ENCODE measurements at places on chromosomes 4 and X. TPM values are rescaled to one million over a fixed set of nuclear protein-coding genes. Genes with fewer than 3 reads are reported as not detected.

DNA sequence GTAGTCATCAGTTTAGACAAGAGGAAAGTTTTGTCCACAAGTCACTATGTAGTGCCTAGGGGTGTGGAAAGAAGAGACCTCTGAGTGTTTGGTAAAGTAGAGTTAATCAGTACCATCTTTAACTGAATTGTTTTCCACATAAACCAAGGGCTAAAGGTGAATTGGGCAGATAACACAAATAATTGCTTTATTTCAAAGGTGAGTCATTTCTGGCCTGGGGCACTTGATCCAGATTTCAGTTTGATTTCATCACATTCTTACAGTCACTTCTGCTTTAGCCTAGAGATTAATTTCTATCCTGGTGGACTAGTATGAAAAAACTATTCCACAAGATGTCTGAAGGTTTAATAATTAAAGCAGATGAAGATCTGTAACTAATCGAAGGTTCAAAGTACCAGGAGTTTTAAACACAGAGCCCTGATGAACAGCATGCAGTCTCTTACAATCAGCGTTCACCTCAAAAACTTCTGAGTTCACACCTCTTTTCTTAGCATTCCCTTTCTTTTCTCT is 74.5 kb upstream of the BOD1L1 start:
- no peak for DNase-seq
- no peaks in the 10 kb centered on the region for H3K4me1 ChIP-seq
- H3K4me3 ChIP-seq = no peak overlapping the region
- H3K27ac ChIP-seq = no peak overlapping the region
- no peaks in the 10 kb centered on the region for H3K36me3 ChIP-seq

DNA sequence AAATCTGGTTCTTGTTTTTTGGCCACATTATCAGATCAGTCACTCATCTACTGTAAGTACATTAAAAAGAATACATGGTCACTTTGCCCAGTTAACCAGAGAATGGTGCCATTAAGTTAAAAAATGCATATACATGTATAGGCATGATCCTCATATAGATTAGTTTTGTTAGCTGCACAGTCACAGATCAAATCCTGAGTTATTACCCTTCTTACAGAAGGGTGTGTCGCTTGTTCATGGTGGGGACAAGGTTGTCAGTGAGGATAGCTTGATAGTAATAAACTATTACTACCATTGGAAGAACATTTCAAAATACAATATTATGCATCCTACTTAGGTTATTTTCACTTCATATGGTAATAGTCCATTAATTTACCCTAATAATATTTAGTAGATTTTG is 48.5 kb downstream of the GALNT7 start:
- H3K4me3 ChIP-seq = no peak overlapping the region
- no peaks in the 10 kb centered on the region for H3K27me3 ChIP-seq
- H3K4me1 ChIP-seq = peaks cover 1% of the 10 kb centered on the region
- DNase-seq = no peak
- no peaks in the 10 kb centered on the region for H3K36me3 ChIP-seq
- H3K27ac ChIP-seq = no peak overlapping the region

DNA sequence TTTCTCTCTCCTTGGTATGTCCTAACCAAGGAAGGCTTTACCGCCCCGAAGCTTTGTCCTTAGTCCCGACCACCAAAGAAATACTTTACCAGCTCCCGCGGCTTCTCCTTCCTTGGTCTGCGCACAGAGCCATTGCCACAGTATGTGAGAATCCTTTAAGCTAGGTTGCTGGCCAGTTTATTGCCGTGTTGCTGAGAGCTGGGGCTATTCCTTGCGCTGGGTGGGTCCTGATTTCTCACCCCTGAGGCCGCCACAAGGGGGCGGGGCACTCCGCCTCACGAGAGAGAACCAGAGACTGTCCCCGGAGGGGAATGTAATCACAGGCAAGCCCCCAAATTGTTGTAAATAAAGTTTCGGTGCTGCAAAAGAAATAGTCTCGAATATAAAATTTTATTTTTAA is 331.0 kb upstream of the PCDH10 start:
- no peak overlapping the region for H3K27ac ChIP-seq
- H3K4me1 ChIP-seq = no peaks in the 10 kb centered on the region
- no peak overlapping the region for H3K4me3 ChIP-seq
- H3K36me3 ChIP-seq = no peaks in the 10 kb centered on the region
- no peaks in the 10 kb centered on the region for H3K27me3 ChIP-seq

DNA sequence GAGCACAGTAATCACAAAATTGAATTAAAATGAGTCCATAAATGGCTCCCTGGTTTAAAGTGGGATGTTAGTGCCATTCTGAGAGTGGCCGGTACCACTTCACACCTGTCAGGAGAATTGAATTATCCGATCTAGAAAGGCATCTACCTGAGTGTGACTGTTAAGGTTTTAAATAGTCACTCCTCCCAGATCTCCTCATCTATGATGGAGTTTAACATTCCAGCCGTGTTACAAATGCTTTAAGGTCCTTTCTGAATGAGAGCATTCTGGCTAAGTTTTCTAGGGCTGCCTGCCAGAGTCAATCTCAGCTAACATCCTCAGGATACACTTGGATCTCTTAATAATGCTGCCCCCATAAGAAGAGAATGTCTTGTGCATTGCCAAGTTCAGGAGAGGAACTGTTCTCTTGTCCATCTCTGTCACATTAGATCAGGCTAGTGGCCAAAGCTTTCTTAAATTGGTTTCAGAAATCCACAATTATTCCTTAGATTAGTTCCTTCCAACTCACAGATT is 231.1 kb downstream of the SLC39A8 start:
- no peaks in the 10 kb centered on the region for H3K4me1 ChIP-seq
- H3K36me3 ChIP-seq = no peaks in the 10 kb centered on the region
- no peak overlapping the region for H3K4me3 ChIP-seq
- no peak for DNase-seq
- no peak overlapping the region for H3K27ac ChIP-seq

DNA sequence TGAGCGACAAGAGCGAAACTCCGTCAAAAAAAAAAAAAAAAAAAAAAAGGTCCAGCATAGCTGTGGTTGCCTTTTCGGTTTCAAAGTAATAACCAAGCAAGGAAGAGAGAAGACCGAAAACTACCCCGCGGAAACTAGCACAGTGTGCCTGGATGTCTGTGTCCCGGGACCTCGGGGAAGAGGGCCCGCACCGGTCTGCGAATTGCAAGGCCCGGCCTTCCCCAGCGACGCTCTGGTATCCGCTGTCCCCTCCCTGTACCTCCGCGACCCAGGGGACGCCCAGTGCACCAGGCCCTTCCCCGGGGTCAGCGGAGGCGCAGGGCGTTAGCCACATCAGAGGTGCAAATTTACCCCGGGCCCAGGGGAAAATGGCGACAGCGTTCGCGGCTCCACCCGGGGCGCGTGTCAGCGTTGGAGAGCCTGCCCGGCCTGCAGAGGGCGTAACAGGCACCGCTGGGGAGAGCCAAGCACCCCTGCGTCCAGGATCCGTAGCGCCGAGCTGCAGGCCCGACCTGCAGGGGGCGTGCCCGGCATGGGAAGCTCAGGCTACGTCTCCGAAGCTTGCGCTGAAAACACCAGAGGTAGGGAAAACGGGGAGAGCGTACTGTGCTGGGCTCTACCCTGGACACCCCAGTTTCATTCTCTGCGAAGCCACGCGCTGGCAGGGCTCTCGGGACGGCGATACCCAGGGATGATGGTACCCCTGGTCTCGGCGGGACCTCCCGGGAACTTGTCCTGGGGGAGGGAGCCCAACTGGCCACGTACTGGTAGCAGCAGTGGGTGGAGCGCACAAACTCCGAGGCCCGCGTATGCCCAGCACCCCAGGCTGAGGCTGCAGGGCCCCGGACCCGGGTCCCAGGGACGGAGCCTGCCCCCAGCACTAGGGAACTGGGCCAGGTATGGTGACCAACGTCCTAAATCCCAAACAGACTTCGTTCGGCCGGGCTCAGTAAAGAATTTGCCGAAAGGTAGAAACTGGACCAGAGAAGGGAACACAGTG is 16.2 kb downstream of the NKX6-1 start:
- peaks cover 4% of the 10 kb centered on the region for H3K36me3 ChIP-seq
- DNase-seq = no peak
- peaks cover 81% of the 10 kb centered on the region for H3K27me3 ChIP-seq
- H3K27ac ChIP-seq = no peak overlapping the region

HSPA4L gene
- total RNA-seq = 1.3 TPM

NEIL3 gene
- 27.5 TPM for total RNA-seq
